NK-92 treated with Interleukin-12 subunit alpha and Interleukin-12 subunit beta, amount 100 ng/mL, for 24 hours (cell line): ENCODE measurements at places on chromosomes 3 and 15.

GRCh38 chr3:65641045-65641444 lies 397.7 kb downstream of the MAGI1 start:
- no peak for DNase-seq

GRCh38 chr3:196412704-196413103 lies 19.5 kb downstream of the UBXN7 start:
- no peak for DNase-seq

DNA sequence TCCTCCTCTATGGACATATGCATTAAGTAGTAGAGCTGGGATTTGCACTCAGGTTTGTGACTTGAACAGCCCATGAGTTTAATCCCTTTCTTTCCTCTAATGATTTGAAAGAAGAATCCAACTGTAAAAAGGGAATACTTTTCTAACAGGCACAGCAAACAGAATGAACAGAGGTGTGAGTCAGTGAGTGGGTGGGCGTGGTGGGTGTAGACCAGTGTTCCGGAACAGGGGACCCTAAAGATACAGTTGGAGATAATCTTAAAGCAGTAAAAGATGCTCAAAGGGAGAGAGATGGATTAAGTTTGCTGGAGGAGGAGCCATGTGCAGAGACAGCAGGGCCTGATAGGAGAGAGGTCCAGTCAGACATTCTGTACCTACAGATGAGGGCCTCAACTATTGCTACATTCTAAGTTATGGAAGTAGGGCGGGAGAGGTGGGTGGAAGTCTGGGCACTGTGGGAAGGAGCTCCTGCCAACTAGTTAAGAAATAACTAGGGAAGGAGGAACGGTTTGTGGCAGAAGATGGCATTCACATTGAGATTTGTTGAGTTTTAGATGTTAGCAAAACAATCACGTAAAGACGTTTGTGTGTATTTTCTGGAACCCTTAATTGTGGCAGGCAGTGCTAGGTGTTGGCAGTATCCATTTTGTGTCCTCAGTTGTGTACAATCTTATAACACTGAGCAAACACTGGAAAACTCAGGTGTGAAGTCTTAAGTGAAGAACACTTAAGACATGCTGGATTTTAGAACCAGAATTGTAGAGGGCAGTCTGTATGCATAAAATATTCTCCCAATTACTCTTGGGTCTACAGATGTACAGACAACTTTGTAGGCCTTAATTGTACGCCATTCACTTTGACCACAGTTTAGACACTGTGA lies 511.0 kb downstream of the GRM7 start:
- no peak for DNase-seq

DNA sequence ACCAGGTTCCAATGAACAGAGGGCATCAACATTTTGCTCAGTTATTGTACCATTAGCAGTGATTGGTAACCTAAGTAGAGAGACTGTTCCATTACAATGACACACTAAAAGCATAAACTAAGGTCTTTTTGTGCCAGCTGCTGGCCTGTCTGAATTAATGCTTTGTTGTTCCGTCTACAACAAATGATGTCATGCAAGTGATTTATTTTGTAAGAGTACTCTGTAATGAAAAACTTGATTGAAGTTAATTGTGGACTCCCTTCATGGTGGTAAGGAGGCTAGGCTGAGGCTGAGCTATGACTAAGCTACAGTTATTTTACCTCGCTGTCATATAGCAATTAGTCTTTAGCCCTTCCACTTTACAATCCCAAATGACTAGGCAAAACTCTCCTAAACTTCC lies 23.2 kb downstream of the RCN2 start:
- DNase-seq = no peak

DNA sequence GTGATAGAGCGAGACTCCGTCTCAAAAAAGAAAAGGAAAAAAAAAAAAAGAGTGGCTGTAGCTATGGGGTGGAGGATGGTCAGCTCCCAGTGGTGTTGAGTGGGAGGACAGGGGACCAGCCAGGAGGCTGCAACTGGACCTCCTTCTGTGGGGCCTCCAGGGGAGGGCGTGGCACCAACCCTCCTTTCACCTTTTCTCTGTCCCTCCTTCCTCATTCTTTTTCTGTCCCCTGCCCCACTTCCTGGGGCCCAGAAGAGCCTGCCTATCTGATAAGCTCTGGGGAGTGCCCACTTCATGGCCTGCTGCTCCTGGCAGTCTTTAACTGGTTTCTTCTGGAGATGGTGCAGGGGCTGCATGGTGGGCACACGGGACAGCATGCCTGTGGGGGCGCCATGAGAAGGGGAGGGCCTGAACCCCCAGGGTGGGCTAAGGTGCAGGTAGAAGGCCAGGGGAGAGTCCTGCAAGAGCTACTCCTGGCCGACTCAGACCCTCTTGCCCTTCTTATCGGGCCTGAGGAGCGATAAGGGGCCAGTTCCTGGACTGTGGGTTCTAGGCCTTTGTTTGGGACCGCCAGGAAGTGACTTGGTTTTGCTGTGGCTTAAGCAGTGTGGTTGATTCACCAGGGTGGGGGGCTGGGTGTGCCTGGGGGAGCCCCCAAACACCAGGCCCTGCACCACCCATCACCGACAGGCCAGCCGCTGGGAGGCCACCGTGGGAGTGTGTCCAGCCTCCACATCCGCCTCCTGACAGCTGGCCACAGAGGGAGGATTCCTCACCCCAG lies 49.4 kb upstream of the FLNB start:
- no peak for DNase-seq

DNA sequence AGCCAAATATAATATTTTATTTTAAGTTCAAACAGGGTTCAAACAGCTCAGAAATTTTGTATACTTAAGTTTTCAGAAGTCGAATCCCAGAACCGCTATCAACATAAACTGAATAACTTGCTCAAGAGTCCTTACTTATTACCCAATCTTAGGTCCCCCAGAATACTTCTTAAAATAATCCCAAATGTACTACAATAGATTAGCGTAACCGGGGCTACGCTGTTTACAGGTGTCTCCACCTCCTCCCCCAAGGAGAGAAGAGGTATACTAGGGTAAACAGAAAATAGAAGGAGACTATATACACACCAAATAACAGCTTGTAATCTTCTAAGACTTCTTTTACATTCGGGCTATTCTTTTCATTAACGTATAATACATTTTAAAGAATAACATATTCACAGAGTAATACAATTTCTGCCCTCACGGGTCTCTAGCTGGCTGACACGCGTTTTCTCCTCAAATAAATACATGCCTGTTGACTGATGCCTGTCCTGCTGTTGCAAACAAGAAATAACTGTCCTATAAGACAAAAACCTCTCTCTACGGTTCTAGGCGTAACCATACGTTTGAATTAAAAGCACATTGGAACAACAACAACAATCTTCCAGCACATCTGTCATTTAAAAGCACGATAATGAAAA lies 1.3 kb downstream of the DENND4A start:
- DNase-seq = no peak

DNA sequence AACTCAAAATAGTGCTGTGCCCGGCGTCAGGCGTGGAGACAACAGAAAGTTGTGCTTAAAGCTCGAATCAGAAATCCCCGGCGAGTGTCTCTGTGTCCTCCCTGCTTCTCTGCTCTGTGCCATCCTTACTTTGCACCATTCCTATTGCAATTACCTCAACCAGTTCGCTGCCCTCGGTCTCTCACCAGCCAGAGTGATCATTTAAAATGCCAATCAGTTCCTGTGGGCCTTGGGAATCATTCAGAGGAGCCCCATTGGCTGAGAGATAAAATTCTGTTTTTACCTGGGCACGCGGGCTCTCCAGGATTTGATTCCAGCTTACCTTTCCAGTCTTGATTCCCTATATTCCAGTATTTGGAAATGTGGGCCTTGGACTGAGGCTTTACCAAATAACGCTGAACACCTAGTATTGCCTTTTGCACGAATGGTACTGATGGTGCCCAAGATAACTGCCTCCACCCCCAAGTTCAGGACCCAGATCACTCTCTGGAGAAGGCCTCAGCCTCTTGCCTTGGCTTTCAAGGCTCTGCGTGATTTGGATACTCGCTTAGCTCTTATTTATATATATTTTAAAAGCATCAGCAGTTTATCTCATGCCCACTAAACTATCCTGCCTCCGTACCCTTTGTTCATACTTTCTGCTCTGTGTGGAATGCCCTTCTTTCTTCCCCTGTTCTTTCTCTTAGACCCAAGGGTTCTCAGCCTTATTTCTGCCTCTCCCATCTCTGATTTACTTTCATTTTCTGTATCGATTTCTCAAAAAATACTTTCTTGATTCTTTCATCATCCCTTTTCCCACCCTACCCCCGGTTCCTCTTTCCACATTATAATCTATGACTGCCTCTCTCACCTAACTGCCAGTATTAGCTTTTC lies 863 bp downstream of the PSMA4 start:
- peak; percentile 22 for DNase-seq

GRCh38 chr3:140461250-140461649 lies 216.6 kb upstream of the TRIM42 start:
- DNase-seq = no peak

DNA sequence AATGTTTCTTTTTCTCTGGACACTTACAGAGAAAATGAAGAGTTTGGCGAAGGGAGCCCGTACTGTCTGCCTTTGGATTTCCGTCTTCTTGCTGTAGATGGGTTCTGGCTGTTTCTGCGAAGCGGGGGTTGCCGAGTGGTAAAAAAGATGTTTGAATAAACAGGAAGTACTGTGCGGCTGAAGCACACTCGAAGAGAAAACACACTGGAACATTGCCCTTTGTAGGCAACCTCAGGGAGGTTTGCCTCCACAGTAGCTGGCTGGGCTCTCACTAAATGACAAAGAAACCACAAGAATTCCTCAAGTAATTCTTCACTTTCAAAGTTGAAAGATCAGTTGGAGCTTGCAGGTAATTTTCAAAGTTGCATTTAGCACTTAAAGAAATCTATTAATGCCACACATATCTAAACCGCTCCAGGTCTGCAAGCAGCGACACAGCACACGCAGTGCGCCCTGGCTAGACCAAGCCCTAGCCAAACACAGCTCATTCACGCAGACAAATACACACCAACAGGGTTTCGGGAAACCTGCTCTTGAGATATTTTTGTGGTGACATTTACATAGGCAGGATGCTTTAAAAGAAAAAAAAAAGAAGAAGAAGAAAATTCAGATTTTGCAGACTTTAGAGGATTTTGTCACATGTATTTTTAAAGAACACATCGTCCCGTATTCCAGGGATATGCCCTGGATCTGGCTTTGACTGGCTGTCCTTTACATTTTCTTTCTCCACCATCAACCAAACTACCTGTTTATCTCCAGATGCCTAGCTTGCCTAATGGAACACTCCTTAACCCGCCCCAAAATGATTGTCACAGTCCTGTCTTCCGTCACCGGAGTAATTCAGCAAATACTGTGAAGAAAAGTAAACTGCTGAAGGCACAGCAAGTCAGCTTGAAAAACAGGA lies 452.8 kb downstream of the FOXP1 start:
- peak; percentile 30 for DNase-seq

DNA sequence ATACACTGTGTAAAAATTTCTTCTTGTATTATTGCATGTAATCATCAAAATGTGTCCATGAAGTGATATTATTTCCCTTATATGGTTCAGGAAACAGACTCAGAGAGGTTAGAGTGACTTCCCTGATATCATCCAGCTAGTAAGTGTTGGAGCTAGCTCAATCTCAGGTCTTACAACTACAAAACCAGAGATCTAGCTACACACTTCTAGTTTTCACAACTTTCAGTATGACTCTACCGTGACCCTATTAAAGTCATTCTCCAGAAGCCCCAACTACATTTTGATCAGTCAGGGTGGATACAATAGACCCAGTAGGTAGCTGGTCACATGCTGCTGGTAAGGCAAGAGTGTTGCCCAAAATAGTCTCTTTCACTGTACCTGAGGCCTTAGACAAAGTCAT lies 165.3 kb downstream of the GOLIM4 start:
- DNase-seq = no peak

DNA sequence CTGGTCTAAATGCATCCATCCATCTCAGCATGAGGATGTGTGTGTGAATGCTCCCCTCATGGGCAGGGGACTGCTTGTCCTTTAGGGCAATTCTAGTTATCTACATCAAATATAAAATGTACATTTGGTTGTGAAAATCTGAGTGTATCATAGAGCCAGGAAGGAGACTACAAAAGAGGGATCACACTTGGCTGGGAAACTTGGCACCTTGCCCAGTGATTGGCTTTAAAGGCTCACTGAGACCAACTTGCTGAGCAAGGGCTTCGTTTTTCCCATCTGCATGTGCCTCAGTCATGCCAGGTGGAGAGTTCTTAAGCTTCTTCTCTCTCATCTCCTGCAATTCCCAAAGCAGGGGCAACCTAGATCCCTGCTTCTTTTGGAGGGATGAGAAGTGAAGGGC lies 5.2 kb downstream of the CAPN3 start:
- DNase-seq = no peak

DNA sequence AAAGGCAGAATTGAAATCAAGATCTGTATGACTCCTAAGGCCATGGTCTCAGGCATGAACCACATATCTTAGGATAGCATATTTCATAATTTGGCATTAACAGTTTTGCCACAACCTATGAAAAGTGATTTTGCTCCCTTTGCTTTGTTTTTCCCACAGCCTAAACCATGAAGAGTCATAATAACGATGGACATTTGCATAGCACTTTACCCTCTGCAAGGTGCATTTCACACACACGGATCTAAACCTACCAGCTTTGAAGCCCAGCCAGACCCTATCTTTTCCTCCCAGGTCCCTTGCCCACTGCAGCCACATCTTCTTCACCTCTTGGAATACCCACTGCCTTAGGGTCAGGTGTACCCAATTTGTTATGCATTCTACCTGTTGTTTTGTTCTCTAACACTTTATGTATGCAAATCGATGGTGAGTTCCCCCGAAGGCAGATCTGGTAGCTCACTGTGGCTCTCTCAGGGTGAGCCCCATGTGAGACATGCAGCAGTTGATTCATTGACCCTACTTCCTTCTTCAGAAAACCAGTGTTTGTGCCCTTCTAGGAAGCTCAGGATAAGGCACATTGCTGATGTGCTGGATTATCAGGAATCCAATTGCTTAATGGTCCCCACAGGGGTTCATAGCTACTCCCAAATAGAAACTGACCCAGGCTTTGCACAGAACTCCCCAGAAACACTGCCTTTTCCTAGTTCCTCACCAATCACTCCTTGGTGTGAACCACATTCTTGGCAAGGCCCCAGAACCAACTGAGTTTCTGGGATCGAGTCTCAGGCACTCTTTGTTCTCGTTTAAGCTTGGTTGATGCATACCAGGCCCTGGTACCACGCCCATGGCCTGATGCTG lies 8.7 kb downstream of the ARHGAP31 start:
- no peak for DNase-seq

- no peak for DNase-seq
Observed at GRCh38 chr15:40685376-40685775, 9.6 kb upstream of the RAD51 start.

DNA sequence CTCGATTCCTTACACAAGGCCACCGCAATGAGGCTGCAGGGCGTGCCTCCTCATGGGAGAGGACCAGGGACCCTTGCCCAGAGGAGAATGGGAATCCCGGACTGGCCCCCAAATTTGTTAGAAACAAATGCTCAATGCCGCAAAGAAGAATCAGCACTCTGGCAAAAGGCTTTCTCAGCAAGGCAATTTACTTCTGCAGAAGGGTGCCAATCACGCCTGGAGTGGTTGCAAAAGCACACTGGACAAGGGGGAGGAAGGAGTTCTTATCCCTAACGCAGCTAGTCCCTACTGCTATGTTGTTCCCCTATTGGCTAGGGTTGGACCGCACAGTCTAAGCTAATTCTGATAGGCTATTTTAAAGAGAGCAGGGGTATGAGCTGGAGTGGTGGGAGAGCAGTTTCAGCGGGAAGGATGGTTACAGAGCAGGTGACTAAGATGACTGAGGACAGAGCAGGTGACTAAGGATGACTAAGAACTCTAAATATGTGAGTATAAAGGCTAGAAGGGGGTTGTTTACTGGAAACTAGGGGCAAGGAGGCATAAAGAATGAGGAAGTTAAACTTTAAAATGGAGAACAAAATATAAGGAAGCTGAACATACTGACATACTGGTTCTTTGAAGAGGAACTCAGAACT lies 48.5 kb downstream of the KATNBL1 start:
- no peak for DNase-seq

GRCh38 chr3:195895078-195895860 lies 13.1 kb downstream of the TNK2 start:
- peak; percentile 59 for DNase-seq
